ENCODE measurements at places on chromosomes 11 and 22.

GRCh38 chr11:9562716-9563115, 10.8 kb upstream of the WEE1 start:
- no peak for DNase-seq

GRCh38 chr11:12376259-12377081, 901 bp upstream of the PARVA start:
- DNase-seq, result no peak

DNA sequence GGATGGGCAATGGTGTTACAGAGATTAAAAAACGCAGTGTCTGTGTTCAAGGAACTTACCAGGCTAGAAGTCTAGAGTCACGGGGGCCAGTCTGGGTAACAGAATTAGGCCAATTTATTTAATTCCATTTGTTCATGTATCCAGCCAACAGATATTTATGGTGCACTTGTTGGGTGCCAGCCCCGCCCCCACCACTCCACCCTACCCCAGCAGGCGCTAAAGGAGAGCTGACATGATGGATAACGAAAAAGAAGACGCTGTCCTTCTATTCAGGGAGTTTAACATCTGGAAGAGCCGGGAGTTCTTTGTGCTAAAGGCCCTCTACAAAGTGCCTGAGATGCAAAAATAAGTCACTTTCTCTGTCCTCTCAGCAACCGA, 1.1 kb upstream of the BMAL1 start:
- no peak for DNase-seq

- DNase-seq, result peak; percentile 65
These were observed 105.1 kb downstream of the HIPK3 start for GRCh38 chr11:33362051-33362910.

- DNase-seq, result no peak
These were observed 50.9 kb upstream of the NFRKB start for GRCh38 chr11:129946256-129946655.

DNA sequence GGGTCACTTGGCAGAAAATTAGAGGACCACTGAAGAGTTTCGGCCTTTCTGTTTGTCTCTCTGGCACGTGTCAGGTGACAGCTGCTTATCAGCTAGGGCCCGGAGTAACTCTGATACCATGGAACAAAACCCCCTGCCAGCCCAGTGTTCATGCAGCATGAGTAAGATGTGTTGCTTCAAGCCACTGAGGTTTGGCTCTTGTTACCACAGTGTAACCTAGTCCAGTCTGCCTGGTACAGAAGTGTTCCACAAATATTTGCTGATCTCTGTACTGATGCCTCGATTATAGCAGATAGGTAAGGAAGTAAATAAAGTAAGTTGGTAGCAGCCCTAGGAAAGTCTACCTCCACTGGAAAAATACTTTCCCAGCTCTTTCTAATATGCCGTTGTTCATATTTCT, 20.5 kb upstream of the ETS1 start:
- no peak for DNase-seq

DNA sequence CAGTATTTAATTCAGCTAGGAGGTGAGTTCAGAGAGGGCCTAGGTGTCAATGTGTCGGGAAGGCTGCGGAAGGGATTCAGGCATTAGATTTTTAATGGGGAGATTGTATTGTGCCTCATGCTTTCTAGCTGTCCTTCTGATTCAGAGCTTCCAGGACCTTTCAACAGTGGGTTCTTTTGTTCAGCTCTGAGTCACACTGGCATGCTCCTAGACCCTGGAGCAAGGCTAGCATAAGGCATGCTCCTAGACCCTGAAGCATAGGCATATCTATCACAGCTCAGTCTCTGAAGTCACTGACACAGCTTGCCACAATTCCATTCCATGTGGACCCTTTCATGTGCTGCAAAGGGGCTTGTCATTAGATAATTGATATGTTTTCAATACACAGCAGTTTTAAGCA, 396.9 kb downstream of the RAB38 start:
- no peak for DNase-seq

DNA sequence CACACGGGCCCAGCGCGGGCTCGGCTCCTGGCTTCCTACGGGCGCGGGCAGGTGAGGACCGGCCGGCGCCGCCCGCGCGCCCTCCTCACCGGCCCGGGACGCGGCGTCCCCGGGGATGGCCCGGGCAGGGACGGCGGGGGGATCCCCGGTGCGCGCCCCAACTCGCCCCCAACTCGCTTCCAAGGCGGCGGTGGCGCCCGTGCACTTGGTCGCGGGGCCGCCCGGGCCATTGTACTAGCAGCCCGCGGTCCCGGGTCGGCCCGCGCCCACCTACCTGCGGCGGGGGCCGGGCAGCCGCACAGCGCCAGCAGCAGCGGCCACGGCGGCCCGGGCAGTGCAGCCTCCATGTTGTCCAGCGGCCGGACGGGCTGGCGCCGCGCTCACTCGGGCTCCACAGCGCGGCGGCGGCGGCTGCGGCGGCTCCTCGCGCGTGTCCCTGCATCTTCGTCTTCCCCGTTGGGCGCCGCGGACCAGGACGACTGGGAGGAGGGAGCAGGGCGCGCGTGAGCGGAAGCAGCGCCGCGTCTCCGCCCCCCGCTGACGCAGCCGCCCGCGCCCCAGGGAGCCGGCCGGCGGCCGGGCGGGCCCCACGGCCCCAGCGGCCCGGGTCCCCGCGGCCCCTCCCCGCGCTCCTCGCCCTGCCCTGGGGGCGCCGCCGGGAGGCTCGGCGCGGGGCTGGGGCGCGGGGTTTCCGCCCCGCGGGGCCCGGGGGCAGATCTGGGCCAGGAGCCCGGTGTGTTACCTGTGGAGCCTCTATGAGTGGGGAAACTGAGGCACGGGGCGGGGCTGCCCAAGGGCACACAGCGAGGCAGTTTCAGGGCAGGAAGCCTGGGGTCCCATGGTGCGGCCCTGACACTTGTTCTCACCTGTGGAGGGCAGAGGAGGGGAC, 159.3 kb upstream of the GRK3 start:
- DNase-seq, result no peak

DNA sequence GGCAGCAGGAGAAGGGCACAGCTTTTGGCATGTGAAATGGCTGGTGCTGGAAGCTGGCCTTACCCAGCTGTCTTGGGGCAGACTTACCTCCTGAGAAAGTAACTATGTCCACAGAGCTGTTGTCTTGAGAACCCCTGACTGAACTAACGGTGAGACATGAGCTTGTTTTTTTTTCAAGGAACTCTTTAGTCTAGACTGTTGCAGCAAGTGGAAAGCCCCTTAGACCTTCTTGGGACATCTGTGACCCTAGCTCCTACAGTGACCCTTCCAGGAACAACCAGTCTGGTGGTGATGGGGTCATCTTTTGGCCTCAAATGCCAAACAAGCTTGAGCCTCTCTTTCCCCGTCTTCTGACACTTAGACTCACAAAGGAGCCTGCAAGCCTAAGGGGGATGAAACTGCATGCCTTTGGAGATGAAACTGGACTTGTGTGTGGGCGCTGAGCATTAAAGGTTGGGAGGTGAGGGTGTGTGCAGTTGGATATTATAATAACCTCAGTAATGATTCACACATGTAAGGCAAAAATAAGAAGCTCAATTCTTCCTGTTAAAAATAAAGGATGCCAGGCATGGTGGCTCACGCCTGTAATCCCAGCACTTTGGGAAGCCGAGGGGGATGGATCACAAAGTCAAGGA, 35.4 kb downstream of the SDHD start:
- no peak for DNase-seq

DNA sequence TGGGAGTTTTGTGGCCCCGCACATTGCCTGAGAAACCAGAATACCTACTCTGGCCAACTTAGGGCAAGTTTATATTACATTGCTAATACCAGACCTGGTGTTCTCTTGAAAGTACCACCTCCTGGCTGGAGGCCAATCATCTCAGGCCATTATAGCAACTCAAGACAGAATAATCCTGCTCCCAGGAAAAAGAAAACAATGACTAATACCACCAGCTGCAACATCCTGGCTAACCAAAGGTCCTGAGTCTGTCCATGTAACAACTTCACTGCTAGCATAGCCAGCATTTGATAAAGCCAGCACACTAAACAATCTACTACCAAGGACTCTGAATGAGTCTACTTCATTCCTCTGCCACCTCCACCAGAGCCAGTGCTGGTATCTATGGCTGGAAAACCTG, 1298.7 kb upstream of the CNTN5 start:
- no peak for DNase-seq

- DNase-seq, result no peak
These were observed 63.7 kb downstream of the MICAL2 start for GRCh38 chr11:12174128-12174476.

DNA sequence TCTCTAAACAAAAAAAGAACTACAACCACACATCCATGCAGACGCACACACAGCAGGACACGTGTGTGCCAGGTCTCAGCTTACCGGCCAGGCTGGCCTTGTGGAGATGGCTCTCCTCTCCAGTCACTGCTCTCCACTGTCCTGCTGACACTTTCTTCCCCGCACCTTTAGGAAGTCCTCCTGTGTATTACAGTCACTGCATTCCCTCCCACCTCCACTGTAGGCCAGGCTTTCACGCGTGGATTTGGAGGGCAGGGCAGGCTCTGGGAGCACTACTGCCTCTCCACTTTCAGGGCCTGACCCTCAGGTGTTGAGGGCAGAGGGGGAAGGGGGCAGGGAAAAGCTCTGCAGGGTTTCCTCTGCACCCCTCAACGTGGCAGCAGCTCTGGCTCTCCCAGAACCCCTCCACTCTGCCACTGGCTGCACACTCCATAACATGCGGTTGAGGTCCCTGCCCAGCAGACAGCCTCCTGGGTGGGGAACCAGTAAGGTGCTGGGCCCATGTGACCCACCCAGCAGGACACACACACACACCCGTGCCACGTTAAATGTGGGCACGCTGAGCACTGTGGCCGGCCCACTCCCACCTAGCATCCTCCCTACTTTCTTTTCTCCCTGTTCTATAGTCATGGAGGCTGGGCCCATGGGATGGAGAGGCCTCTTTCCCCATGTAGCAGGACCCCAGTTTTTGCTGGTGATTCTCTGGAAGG, 107.0 kb upstream of the PITPNB start:
- DNase-seq, result no peak

DNA sequence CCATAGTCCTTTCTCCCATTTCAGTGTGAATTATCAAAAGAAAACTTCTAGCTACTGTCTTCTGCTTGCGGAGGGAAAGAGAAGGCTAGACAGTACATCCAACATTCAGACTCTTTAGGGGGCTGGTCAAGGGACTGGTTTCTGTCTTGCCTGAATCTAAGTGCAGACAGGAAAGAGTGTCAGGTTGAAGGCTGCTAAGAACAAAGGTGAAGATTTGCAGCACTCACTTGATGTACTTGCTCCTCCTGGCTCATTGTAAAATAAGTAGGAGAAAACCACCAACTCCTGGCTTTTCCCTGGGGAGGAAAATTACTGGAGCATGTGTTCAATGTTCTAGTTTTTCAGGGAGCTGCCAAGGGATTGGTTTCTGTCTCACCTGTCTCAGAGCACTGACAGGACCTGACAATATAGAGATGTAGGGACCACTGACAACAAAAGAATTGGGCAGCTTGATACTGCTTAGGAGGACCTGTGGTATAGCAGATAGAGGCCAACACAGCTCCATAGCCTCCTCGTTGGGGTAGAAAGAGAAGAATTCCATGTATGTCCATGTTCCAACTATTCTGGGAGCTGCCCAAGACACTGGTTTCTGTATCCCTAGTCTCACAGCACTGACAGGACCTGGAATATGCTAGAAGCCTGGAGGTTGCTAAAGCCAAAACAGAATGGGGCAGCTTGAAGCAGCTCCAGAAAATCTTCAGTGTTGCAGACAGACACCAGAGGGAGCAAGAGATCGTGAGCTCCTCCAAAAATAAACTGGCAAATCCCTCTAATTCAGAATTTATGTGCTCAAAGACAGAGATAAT, 39.7 kb upstream of the MMP12 start:
- no peak for DNase-seq

GRCh38 chr11:96329855-96330510, 13.0 kb downstream of the MAML2 start:
- no peak for DNase-seq

- no peak for DNase-seq
These were observed 42.3 kb downstream of the EIF4ENIF1 start for GRCh38 chr22:31447337-31447736.

GRCh38 chr11:79413268-79413667, 27.6 kb downstream of the TENM4 start:
- DNase-seq, result no peak

DNA sequence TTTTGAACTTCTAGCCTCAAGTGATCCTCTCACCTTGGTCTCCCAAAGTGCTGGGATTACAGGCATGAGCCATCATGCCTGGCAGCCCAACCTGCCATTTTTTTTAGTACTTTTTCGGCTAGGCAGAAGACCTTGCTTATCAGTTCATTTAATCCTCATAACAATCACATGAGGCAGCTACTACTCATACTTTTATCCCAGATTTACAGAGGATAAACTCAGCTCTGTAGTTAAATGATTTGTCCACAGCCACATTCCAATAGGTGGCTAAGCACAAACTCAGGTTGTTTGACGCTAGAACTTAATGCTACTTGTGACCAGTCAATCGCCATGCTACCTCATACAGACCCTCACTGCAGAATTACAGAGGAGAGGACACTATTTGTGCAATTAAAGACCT, 28.1 kb downstream of the SBF2 start:
- DNase-seq, result no peak

- no peak for DNase-seq
These were observed 58.1 kb downstream of the CHRDL2 start for GRCh38 chr11:74672956-74673692.

DNA sequence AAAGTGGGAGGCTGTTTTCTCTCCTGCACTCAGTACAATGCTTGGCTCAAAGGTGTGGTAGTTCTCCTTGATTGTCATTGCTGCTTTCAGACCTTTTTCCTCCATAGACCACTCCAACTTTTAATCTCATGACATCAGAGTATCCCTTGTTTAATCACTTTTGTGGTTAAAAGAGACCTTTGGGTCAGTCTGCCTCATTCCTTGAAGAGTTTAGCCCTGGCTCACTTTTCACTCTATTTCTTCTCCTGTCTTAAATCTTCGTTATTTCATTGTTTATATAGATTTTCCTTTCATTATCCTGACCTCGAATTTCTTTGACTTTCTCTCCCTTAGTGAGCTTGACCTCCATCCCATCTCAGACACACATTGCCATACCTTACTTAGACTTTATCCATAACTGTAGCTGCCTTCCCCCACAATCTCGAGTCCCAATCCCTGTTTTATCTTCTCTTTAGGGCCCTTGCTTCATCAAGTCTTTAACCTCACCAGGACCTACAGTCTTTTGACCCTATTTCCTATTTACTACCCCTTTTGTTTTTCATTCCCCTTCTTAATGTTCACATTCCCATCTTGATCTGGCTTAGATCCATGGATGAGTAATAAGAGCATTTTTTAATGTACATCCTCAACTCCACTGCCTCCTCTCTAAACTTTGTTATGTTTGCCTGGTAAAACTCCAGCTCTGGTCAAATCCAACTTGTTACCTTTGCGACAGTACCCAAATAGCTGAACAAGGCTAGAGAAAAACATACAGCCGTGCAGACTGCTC, 9.5 kb downstream of the ATXN10 start:
- no peak for DNase-seq

DNA sequence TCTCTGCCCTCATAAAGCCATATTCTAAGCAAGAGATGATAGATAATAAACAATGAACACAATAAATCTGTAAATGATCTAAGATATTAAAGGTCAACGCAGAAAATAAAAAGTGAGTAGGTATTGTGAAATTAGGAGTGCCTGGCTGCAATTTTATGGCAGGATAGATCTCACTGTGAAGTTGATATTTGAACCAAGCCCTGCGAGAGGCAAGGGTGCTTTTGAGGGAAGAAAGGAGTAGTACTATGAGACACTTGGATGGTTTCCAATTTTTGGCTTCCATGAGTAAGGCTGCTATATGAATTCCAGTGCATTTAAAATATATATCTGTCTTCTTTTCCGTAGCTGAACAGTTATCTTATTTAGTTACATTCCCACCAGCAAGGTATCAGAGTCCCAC, 720.0 kb upstream of the CNTN5 start:
- no peak for DNase-seq
